ENCODE measurements at places on chromosomes 16 and 17.

DNA sequence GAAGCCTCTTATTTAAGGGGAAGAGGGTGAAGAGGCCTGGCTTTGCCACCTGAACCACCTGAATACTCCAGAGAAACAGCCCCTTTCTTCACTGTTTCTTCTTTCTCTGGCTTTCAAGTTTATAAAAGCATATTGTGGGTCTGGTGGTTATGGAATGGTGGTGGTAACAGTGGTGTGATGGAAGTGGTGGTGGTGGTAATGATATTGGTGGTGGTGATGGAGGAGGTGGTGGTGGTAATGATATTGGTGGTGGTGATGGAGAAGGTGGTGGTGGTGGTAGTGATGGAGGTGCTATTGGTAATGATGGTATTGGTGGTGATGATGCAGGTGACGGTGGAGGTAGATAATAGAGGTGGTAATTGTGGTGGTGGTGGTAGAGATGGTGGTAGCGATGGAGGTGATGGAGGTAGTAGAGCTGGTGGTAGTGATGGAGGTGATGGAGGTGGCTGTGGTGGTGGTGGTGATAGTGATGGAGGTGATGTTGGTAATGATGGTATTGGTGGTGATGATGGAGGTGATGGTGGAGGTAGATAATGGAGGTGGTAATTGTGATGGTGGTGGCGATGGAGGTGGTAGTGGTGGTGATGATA lies 14.1 kb upstream of the C1QL1 start:
- no peak for DNase-seq

DNA sequence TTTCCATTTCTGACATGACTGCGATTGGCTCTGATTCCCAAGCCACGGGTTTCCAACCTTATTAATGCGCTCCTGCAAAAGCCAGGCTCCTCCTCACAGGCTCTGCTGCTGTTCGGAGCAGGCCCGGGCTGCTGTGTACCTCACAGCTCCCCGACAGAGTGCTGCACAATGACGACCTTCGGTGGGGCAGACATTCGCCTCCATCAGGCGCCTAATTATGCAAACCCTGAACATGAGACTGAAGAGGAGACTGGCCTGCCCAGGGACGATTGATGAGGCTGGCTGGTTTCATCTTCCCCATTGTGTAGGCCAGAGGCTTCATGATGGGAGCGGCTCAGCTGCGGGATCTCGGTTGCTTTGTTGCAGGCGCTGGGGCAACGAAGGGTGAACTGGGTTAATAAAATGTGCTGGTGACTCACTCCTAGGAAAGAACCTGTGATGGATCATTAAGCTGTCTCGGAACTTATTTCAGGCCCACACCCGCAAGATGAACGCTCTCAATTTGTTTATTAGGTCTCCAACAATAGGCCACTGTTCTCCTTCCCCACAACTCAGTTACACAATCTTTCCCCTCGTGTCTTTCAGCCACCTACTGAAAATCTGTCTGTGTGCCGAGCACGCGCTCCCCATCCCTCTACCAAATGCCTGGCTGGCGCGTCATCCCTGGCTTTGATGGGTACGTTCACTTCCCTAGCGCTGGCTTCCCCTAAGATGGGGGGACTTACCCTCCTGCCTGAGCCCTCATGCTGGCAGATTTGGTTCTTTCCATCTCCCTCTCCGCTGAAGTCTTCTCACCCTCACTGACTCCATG lies 27.2 kb upstream of the TOB1 start:
- DNase-seq: no peak

DNA sequence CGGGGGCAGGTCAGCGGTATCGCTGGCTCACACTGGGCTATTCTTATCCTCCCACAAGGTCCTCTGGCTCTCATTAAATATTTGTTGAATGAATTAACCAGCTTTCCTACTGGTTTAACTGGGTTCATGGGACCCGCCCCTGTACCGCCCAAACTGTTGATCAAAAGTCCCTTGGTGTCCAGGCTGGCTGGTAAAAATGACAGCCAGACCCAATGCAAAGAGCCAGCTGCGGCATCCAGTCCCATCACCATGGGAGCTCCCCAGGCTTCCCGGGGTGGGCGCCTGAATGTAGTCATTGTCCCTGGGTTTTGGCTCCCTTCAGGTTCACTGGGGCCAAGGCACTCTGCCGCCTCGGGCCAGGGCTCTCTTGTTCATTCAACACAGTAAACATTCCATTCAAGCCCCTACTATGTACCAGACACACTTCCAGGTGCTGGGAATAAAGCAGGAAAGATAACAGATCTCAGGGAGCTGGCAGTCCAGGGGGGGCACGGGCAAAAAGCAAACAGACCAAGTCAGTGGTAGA lies 11.7 kb upstream of the ATP2C2 start:
- no peak for DNase-seq

DNA sequence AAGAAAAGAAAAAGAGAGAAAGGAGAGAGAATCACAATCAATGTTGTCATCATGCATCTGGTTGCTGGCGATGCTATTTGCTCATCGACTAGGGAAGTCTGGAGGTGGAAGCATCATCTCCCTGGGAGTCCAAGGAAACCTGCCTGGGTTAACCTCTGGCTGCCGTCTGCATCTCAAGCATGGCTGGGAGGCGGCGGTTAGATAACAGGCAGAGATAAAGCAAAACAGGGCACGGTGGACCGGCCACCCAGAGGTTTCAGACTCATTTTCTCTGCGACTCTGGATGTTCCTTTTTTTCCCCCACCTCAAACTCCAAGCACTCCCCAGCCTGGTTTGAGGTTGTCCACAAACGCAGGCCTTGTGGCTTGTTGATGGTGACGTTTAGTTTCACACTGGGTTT lies 161.2 kb downstream of the ENGASE start:
- DNase-seq: no peak

DNA sequence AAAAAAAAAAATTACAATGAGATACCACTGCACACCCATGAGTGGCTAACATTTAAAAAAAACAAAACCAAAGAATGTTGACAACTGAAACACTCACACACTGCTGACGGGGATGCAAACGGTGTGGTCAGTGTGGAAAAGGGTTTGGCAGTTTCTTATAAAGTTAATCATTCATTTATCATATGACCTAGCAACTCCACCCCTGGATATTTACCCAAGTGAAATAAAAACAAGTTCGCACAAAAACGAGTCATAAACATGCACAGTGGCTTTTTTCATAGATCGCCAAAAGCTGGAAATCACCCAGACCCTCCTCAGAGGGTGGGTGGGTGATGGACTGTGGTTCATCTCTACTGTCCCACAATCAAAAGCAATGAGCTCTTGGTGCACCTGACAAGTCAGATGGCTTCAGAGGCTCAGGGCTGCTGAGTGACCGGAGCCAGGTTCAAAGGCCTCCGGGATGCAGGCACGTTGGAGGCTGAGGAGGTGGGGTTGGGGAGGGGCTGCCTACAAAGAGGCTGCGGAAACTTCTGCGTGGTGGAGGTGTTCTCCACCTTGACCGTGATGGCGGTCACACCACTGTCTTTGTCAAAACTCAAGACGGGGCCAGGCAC lies 14.2 kb downstream of the RAB40B start:
- DNase-seq: no peak

- DNase-seq: no peak
Measured at GRCh38 chr16:89426736-89427530, 63.4 kb downstream of the ANKRD11 start.
